ENCODE measurements at places on chromosomes 12 and 14. TPM values are rescaled to one million over a fixed set of nuclear protein-coding genes. Genes with fewer than 3 reads are reported as not detected.

The TCTN2 gene
- total RNA-seq = 22.8 TPM

The NID2 gene
- not detected for total RNA-seq

The NANOG gene
- not detected for total RNA-seq

The LMNTD1 gene
- total RNA-seq = not detected

The HIF1A gene
- 261 TPM for total RNA-seq

The NTN4 gene
- total RNA-seq = not detected

The KRT6B gene
- total RNA-seq = not detected

The NRDE2 gene
- total RNA-seq = 37.7 TPM

GRCh38 chr14:90616313-90616712 lies 199.9 kb downstream of the TTC7B start:
- H3K27me3 ChIP-seq = no peaks in the 10 kb centered on the region
- no peak overlapping the region for H3K4me3 ChIP-seq
- H3K27ac ChIP-seq = no peak overlapping the region
- no peaks in the 10 kb centered on the region for H3K36me3 ChIP-seq
- no peak for DNase-seq
- no peaks in the 10 kb centered on the region for H3K4me1 ChIP-seq

DNA sequence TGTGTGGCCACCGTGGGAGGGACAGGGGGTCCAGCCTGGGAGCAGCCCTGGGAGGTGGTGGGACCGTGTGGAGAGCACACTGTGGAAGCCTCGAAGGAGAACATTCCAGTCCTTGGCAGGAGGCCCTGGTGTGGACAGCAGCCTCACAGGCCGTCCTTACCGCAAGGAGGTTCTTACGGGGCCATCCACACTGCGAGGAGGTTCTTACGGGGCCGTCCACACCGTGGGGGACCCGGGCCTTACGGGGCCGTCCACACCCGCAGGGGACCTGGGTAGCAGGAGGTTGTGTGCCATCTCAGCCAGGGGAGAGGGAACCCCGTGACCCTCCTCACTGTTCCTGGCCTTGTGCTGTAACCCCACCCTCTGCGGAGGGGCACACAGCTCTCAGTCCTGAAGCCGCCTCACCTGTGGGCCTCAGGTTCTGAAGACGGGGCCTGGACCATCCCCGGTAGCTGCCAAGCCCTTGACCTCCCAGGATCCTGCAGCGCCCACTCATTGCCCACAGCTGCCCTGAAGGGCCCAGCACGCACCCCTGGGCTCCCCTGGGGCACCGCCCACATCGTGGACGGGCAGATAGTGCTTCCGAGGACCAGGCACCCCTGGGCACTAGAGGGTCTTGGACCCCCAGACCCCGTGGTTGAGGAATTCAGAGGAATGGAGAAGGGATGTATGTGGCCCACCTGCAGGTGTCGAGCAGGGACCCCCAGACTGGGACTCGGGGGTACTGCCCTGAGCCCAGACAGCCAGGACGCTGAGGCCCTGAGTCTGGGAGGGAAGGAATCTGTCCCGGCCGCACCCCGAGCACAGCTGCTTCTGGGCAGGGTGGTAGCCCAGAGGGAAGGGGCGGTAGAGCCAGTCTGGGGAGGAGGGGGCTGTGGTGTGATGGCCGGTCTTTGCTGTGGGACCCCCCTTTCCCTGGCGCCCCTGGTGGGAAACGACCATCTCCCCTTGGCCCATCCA lies 37.3 kb downstream of the LRCOL1 start:
- no peak for DNase-seq
- H3K27me3 ChIP-seq = no peaks in the 10 kb centered on the region
- no peaks in the 10 kb centered on the region for H3K4me1 ChIP-seq
- no peak overlapping the region for H3K4me3 ChIP-seq
- peaks cover 44% of the 10 kb centered on the region for H3K36me3 ChIP-seq

DNA sequence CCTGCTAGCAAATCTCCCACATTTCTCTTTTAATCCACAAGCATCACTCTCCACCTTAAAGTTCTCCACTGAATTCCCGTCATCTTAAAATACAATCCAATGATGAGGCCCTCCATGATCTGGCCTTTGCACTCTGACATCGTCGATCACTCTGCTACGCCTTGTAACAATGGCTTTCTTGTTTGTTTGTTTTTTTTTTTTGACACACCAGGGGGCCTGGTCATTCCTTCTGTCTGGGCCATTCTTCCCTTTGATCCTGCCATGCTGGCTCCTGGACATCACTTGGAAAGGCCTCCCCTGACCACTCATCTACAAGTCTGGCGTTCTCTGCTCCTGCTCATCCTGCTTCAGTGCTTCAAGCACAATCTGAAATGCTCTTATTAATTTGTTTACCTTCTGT lies 233.5 kb downstream of the PPM1H start:
- H3K27me3 ChIP-seq = no peaks in the 10 kb centered on the region
- H3K27ac ChIP-seq = no peak overlapping the region

- H3K27me3 ChIP-seq = no peaks in the 10 kb centered on the region
- no peak for DNase-seq
- H3K36me3 ChIP-seq = no peaks in the 10 kb centered on the region
These were observed 265.8 kb downstream of the EGLN3 start for GRCh38 chr14:33685026-33685425.

- no peak for DNase-seq
- H3K4me3 ChIP-seq = no peak overlapping the region
- H3K27ac ChIP-seq = no peak overlapping the region
- no peaks in the 10 kb centered on the region for H3K4me1 ChIP-seq
These were observed 881.0 kb upstream of the MGAT4C start for GRCh38 chr12:87137220-87137619.

DNA sequence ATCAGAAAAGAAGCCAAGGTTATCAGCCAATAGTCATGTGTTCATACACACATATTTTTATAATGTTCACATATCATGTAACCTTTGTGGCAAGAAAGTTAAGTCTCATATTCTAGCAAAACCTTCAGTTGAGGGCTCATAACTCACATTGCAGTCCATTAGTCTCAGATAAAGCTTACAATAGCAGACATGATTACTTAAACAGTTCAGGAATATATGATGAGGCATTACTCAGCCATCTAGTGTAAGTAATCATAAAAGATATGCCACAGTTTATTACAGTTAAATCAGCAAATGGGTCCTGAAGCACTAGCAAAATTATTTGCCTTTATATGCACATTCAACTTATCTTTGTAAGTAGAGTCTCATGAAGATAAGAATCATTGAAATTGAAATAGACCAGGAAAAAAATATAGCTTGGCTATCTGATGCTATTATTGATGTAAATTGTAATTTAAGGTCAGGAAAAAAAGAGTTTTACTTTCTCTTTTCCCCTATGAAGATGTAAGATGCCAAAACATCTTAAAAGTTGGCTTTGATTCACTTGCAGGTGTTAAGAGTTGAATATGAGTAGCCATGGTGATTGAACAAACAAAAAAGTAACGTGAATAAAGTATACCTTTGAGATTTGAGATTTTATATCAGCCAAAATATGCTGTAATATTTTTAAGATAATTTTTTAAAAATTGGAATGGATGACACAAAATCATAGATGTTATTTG lies 537.0 kb downstream of the SLC6A15 start:
- H3K4me3 ChIP-seq = no peak overlapping the region
- no peaks in the 10 kb centered on the region for H3K27me3 ChIP-seq
- H3K4me1 ChIP-seq = no peaks in the 10 kb centered on the region
- no peak overlapping the region for H3K27ac ChIP-seq

GRCh38 chr12:111268738-111269572 lies 99.9 kb downstream of the PHETA1 start:
- peak; percentile 28 for DNase-seq
- H3K27me3 ChIP-seq = no peaks in the 10 kb centered on the region
- no peaks in the 10 kb centered on the region for H3K36me3 ChIP-seq
- H3K27ac ChIP-seq = no peak overlapping the region
- H3K4me3 ChIP-seq = no peak overlapping the region

DNA sequence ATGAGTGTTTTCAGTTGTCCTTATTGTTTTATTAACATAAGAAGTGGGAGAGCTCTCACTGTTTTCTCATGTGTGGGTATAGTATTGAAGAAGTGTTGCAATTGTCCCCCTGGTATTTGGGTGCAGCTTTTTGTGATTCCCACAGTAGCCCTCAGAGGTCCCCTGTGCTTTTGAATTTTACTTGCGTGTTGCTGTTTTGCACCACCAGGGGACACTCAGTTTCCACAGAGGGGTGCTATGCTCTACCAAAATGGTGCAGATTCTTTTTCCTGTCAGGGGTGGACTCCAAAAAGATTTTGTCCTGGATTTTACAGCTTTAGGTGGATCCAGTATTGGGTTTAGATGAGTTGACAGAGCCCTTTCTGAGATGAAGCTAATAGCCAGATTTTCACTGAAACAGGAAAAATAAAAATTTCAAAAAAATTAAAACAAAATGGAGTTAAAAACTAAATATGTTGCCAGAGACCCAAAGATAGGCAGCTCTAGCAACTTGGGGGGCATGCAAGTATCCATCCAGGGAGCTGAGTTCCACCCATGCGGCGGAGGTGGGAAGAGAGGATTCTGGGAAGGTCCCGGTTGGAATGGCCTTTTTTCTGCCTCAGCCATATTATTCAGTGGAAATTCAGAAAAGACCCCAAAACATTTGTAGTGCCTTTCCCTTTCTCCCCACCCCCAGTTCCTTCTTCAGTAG lies 50.2 kb downstream of the TTLL5 start:
- no peak overlapping the region for H3K4me3 ChIP-seq
- no peaks in the 10 kb centered on the region for H3K4me1 ChIP-seq
- H3K27ac ChIP-seq = no peak overlapping the region

GRCh38 chr12:62847709-62848108 lies 87.2 kb downstream of the PPM1H start:
- no peak overlapping the region for H3K27ac ChIP-seq
- no peaks in the 10 kb centered on the region for H3K4me1 ChIP-seq
- DNase-seq = no peak
- no peak overlapping the region for H3K4me3 ChIP-seq

DNA sequence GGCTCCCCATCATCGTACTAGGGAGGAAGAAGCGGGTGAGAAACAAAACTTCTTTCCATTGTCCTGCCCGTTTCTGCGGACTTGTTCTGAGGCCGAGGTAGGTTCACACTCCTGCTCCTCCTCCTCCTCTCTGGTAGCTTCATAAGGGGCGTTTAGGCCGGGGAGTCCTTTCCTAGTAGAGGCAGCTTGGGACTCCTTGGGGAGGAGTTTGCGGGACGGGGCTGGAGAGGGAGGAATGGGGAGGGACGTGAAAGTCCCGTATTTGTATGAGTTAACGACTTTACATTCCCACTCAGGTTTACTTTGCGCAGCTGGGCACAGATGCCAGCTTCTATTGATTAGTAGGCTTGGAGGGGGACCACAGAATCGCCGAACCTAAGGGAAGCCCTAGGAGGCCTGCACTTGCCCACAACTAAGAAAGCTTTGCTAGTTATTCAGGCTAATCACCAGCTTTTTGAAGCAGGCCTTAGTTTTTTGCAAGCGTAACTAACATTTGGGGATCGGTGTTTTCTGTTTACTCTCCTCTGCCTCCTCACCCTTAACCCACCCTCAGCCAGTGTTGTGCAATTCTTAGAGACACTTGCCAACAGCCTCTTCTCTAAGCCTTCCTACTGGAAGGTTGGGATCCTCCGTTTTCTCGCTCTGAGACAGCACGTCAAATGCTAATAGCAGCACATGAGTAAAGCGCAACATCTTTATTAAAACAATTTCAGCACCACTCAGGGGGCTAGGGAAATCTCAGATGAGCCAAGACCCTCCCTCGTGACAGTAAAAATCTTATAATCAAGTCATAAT lies 499 bp downstream of the RNASE4 start:
- no peaks in the 10 kb centered on the region for H3K27me3 ChIP-seq
- H3K4me1 ChIP-seq = peaks cover 27% of the 10 kb centered on the region
- peak overlapping the region; percentile 95 for H3K4me3 ChIP-seq
- peak overlapping the region; percentile 43 for H3K27ac ChIP-seq
- H3K36me3 ChIP-seq = no peaks in the 10 kb centered on the region
- DNase-seq = no peak

GRCh38 chr14:25150934-25151790 lies 101.2 kb upstream of the STXBP6 start:
- no peaks in the 10 kb centered on the region for H3K27me3 ChIP-seq
- no peak overlapping the region for H3K4me3 ChIP-seq
- H3K4me1 ChIP-seq = no peaks in the 10 kb centered on the region
- no peaks in the 10 kb centered on the region for H3K36me3 ChIP-seq

- no peak for DNase-seq
- peaks cover 21% of the 10 kb centered on the region for H3K4me1 ChIP-seq
- H3K27ac ChIP-seq = no peak overlapping the region
- no peak overlapping the region for H3K4me3 ChIP-seq
- H3K36me3 ChIP-seq = peaks cover 2% of the 10 kb centered on the region
- H3K27me3 ChIP-seq = no peaks in the 10 kb centered on the region
These were observed 6.6 kb downstream of the APPL2 start for GRCh38 chr12:105229371-105229770.

DNA sequence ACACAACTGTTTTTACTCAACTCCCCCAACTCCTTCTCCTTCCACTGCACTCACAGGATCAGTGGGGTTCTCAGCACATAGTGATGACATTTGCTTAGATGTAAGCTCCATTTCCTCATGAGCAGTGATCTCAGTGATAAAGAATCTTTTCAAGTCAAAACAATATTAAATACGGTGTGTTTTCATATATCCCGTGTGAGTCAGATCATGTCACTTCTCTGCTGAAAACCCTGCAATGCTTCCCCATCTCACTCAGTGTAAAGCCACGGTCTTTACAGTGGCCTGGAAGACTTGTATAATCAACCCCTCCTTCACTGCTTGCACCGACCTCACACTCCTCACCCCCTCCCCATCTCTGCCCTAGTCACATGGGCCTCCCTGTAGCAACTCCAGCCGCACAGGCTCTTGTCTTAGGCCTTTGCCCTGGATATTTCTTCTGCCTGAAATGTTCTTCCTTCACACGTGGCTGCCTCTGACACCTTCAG lies 149.7 kb upstream of the ARHGAP5 start:
- no peaks in the 10 kb centered on the region for H3K36me3 ChIP-seq
- DNase-seq = no peak
- no peak overlapping the region for H3K4me3 ChIP-seq
- no peak overlapping the region for H3K27ac ChIP-seq
- H3K4me1 ChIP-seq = no peaks in the 10 kb centered on the region

DNA sequence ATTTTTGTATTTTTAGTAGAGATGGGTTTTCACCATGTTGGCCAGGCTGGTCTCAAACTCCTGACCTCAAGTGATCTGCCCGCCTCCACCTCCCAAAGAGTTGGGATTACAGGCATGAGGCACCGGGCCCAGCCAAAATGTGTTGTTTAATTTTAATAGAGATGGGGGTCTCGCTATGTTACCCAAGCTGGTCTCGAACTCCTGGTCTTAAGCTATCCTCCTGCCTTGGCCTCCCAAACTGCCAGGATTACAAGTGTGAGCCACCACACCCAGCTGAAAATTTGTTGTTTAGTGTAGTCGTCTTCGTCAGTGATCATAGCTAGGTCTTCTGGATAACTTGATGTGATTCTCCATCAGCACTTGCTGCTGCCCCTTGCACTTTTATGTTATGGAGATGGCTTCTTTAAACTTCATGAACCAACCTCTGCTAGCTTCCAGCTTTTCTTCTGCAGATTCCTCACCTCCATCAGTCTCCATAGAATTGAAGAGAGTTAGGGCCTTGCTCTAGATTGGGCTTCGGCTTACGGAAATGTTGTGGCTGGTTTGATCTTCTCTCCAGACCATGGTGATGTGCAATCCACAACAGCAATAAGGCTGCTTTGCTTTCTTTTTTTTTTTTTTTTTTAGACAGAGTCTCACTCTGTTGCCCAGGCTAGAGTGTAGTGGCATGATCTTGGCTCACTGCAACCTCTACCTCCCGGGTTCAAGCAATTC lies 13.0 kb downstream of the ISCU start:
- peaks cover 26% of the 10 kb centered on the region for H3K4me1 ChIP-seq
- H3K4me3 ChIP-seq = no peak overlapping the region
- no peak for DNase-seq
- H3K36me3 ChIP-seq = no peaks in the 10 kb centered on the region
- H3K27ac ChIP-seq = no peak overlapping the region

Data from B cell (primary cell).